ENCODE measurements at places on chromosomes 1 and 21. TPM values are rescaled to one million over a fixed set of nuclear protein-coding genes. Genes with fewer than 3 reads are reported as not detected.

Gene C1orf87
- not detected for polyA plus RNA-seq

Gene AIRE
- polyA plus RNA-seq: not detected

Gene CORT
- polyA plus RNA-seq: not detected

Gene GJA8
- not detected for polyA plus RNA-seq

Gene PIGM
- 4.0 TPM for polyA plus RNA-seq

Gene FMN2
- not detected for polyA plus RNA-seq

Gene AVPR1B
- not detected for polyA plus RNA-seq

Gene MLLT11
- 0.38 TPM for polyA plus RNA-seq

Gene ST6GALNAC3
- polyA plus RNA-seq: 2.7 TPM

Gene LCE1D
- polyA plus RNA-seq: not detected

Gene GNAT2
- not detected for polyA plus RNA-seq

Gene C1orf94
- not detected for polyA plus RNA-seq

Gene KLHDC7A
- not detected for polyA plus RNA-seq

- DNase-seq: no peak
Measured at GRCh38 chr1:59057796-59058195, 239.1 kb upstream of the FGGY start.

DNA sequence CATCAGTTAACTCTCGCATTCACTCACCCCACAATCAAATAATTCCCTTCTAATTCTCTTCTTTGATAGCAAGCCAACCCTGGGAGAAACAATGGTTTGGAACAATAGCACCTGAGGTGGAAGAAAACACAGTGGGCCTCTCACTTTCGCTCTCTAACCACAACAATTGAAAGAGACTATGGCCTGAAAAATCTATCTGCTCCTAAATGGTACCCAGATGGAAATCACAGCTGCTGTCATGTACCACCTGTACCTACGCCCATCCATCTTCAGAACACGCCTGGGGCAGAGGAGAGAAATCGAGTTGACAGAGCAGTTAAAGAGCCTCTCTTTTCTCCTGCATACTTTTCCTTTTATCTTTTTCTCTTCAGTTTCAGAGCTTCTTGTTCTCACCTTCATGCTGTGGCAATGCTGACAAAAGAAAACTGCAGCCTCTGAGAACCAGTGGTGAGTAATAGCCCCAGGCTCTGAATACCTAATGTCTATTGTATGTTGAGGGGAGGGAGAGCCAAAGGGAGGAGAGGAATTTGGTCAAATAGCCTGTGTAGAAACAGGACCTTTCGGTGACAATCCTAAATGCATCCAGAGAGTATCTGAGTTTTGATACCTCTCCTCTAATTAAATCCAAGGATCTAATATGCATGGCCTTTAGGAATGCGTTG is 57.7 kb downstream of the ZC3H11B start:
- no peak for DNase-seq

- DNase-seq: no peak
Measured at GRCh38 chr1:9328201-9328600, 35.5 kb downstream of the SPSB1 start.

DNA sequence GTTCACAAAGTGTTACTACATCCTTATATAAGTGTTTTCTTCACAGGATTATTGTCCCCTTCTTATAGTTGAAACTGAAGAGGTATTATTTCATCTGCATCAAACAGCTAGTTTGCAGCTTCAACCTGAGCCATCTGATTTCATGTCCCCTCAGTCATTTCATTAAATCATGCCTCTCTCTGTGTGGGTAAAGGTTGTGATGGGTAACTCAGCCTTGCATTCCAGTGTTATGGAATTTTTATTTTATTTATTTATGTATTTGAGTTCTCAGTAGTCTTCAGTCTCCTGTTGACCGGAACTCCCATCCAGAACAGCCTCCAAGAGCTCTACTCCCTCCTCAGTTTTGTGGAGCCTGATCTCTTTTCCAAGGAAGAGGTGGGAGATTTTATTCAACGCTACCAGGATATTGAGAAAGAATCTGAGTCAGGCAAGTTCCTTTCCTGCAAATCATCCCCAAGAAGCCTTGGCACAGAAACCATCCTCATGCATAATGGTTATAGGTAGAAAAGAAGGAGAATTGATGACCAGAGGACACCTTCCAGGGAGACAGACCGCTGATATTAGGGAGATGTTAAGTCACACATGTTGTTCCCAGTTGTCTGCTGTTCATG is 21.8 kb downstream of the CHD1L start:
- DNase-seq: no peak

GRCh38 chr1:164662462-164662861 is 103.5 kb downstream of the PBX1 start:
- DNase-seq: no peak

GRCh38 chr21:45080639-45081414 is 6.4 kb downstream of the ADARB1 start:
- DNase-seq: no peak

GRCh38 chr1:2555634-2556276 is 416 bp upstream of the TNFRSF14 start:
- DNase-seq: peak; percentile 97

GRCh38 chr1:88979749-88980116 is 12.7 kb downstream of the KYAT3 start:
- no peak for DNase-seq

GRCh38 chr1:12480748-12481362 is 137.2 kb downstream of the DHRS3 start:
- DNase-seq: peak; percentile 78

GRCh38 chr1:41713141-41713540 is 205.6 kb downstream of the HIVEP3 start:
- no peak for DNase-seq

DNA sequence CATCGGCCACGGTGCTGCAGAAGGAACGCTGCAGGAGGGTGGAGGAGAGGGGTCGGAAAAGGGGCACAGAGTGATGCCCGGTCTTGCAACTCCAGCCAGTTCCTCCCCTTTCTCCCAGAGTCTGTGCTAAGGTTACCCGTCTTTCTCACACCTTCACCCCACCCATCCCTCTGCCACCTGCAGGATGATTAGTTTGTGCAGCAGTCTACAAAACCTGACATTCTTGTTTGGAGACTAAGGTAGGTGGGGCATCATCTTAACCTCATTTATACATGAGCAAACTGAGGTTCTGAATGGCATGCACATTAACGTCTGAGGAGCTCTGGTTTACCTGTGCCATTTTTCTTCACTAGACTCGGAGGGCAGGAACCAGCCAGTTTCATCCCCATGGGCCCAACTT is 232.3 kb downstream of the GRIK3 start:
- no peak for DNase-seq

DNA sequence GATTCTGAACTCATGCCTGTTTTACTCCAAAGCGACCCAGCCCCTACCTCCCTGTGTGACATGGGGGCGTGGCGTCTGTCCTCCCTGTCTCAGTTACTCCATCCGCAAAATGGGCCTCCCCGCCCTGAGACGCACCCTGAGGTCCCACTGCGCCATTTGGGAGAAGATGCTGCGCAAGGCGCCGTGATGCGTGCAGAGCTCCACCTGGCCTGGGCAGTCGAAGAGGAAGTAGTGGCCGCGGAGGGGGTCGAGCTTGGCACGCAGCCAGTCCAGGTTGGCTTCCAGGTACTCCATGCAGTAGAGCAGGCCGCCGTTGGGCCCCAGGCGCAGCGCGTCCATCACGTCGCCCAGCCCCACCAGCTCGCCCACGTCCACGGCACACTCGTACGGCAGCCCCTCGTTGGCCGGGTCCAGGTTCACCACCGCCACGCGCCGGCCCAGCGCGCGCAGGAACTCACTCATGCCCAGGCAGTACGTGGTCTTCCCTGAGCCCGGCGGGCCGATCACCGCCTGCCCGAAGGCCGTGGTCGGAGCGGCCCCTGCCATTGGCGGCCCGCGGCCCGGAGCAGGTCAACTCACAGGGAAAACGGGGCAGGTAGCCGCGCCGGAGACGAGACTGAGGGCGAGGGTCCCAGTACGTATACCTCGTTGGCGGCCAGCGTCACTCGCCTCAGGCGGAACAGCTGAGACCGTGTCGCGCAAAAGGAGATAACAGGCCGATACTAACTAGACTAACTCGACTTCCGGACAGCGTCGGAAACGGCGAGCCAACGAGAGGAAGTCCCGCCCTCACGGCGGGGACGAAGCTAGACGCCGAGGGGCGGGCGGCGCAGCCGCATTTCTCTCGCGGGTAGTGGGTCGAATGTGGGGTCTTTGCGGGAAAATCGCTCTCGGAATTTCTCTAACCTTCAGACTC is at the start of gene GPN2:
TSS of gene GPN2 (minus strand) at position 733 of the 916 bp plus-strand sequence. CDS start at position 546, 187 bp downstream.
- peak; percentile 71 for DNase-seq

- no peak for DNase-seq
Measured at GRCh38 chr21:36962098-36962780, 4.2 kb downstream of the HLCS start.

GRCh38 chr1:28934676-28935075 is 20.3 kb downstream of the EPB41 start:
- no peak for DNase-seq

GRCh38 chr1:23400324-23401114 is 24.0 kb downstream of the TCEA3 start:
- DNase-seq: no peak

GRCh38 chr1:206796981-206797402 is 24.7 kb upstream of the IL10 start:
- DNase-seq: peak; percentile 83

GRCh38 chr1:24989082-24989481 is 59.0 kb upstream of the RUNX3 start:
- no peak for DNase-seq

GRCh38 chr1:50285994-50286393 is 137.2 kb downstream of the DMRTA2 start:
- DNase-seq: no peak

DNA sequence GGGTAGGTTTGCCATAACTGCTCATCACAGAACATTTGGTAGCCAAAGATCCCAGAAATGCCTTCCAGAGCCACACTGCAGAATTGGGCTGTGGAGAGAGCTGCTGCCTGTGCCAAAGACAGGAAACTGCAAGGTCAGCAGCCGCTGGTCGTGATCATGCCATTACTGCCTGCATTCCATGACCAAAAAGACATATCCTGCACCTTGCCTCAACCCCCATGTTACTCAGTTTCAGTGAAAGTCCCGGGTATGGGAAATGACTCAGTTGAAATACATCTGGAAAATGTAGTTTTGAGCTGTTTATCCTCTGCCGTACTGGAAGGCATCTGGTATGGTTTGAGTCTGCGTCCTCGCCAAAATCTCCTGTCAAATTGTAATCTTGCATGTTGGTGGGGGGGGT is 161.7 kb downstream of the FCRL5 start:
- no peak for DNase-seq

- no peak for DNase-seq
Measured at GRCh38 chr1:192459467-192459866, 116.1 kb upstream of the RGS1 start.

- peak; percentile 83 for DNase-seq
Measured at GRCh38 chr1:182143154-182143657, 81.7 kb upstream of the ZNF648 start.

DNA sequence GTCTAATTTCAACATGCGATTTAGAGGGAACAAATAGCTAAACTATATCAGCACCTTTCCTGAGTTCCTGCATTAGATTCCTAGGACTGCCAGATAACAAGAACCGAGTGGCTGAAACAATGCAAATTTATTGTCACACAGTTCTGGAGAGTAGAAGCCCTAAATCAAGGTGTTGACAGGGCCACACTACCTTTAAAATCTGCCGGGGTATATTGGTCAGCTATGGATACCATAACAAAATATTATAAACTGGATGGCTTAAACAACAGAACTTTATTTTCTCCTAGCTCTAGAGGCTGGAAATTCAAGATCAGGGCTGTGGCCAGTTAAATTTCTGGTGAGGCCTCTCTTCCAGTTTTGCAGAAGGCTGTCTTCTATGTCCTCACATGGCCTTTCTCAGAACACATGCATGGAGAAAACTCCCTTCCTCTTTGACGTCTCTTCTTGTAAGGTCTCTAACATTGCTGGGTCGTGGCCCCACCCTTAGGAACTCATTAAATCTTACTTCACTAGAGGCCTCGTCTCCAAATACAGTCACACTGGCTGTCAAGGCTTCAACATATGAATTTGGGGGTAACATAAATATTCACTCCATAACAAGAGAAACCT is 144.3 kb downstream of the FCRL5 start:
- peak; percentile 46 for DNase-seq

DNA sequence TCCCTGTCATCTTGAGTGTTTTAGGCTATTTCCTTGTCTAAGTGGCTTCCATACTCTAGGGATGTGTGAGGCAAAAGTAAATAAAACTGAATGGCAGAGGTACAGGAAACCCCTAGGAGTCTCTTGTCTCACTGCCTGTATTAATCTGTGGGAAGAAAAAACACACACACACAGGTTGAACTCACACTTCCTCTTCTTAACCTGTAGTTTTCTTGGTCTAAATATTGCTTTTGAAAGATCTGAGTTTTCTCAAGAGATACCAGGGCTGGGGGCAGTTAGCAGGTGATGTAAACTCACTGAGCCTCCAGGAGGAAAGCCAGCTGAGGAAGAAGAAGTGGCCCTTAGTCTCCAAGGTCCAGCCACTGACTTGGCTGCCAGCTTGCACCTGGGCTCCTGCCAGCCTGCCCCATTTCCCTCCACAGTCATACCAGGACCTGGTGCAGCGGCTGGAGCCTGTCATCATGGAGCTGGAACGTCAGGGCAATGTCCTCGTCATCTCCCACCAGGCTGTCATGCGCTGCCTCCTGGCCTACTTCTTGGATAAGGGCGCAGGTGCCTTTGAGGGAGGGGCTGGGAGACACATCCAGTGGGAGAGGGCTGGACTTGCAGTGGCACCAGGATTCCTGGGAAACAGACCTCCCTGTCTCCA is 16.9 kb downstream of the PFKFB2 start:
- DNase-seq: no peak

DNA sequence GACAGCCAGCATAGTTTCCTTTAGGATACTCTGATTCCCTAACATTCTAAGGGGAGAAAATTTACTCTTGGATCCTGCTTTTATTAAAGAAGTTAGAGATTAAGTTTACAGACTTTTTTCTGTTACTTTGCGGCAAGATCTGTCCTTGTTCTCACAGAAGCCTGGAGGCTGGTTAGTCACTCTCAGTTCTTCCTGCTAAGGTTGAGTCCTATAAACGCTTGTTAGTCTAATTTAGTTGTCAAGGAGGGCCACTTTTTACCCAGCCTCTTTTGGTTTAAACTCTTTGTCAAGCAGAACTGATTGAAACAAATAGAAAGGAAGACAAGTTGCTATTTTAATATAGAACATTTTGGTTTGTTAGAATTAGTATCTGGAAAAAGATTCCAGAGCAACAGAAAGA is 89.7 kb downstream of the C21orf91 start:
- no peak for DNase-seq

- DNase-seq: no peak
Measured at GRCh38 chr1:11501491-11501897, 22.5 kb downstream of the DISP3 start.

DNA sequence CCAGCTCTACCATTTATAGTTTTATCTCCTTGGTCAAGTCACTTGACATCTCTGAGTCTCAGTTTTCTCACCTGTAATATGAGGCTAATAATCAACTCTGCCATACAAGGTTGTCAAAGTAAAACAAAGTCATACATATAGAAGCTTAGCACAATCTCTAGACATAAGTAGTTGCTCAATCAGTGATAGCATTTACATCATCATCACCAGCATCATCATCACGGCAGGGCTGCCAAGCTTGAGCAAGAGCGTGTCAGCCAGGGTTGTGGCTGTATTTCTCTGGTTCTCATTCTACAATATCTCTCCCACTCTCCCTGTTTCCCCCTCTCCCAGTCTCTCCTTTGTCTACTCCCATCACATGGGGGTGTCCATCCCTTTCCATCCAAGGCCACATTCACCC is 41.7 kb upstream of the COA6 start:
- peak; percentile 81 for DNase-seq

- no peak for DNase-seq
Measured at GRCh38 chr1:74161497-74161896, 36.5 kb downstream of the LRRIQ3 start.

- DNase-seq: no peak
Measured at GRCh38 chr1:116997636-116998035, 3.9 kb upstream of the CD101 start.

Measured in CD14-positive monocyte (primary cell).